Activated naive CD8-positive, alpha-beta T cell treated with anti-CD3 and anti-CD28 coated beads for 36 hours (primary cell): ENCODE measurements at places on chromosomes 3 and 15.

DNA sequence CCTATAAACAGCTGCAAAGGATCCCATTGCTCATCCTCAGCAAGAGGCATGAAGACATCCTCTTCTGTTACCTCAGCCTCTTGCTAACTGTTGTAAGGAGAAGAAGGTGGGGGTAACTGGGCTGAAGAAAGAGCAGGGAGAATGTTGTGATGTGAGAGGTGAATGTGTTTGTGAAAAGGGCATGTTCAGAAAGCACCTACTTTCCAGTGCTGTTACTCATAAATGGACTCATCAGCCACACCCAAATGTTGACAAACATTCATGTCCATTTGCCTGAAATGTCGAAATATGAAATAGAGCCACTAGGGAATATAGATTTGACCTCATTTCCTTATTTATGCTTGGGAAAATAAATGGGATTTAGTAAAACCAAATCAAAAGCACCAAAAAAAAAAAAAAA, 12.6 kb downstream of the SLC24A1 start:
- H3K4me1 ChIP-seq, result peaks cover 24% of the 10 kb centered on the region
- no peak overlapping the region for H3K27ac ChIP-seq
- no peak overlapping the region for H3K4me3 ChIP-seq
- DNase-seq, result no peak
- no peaks in the 10 kb centered on the region for H3K36me3 ChIP-seq

DNA sequence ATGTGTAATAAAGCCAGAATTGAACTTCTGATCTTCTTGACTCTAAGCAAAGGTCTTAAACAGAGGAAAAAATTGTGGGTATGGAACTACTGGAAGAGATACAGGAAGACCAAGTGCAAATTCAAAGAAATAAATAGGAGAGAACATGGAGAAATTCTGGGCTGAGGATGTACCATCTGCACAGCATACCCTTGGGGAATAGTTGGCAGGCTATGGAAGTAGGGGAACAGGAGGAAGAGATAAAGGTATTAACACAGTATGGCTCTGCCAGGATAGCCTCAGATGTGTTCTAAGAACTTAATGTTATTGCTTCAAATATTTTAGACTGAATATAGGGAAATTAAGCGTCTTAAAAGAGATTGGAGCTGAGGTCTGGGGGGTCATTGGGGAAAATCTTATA, 485.4 kb downstream of the CNTN3 start:
- H3K4me3 ChIP-seq, result no peak overlapping the region
- DNase-seq, result no peak
- no peaks in the 10 kb centered on the region for H3K4me1 ChIP-seq
- no peaks in the 10 kb centered on the region for H3K27me3 ChIP-seq
- no peak overlapping the region for H3K27ac ChIP-seq

DNA sequence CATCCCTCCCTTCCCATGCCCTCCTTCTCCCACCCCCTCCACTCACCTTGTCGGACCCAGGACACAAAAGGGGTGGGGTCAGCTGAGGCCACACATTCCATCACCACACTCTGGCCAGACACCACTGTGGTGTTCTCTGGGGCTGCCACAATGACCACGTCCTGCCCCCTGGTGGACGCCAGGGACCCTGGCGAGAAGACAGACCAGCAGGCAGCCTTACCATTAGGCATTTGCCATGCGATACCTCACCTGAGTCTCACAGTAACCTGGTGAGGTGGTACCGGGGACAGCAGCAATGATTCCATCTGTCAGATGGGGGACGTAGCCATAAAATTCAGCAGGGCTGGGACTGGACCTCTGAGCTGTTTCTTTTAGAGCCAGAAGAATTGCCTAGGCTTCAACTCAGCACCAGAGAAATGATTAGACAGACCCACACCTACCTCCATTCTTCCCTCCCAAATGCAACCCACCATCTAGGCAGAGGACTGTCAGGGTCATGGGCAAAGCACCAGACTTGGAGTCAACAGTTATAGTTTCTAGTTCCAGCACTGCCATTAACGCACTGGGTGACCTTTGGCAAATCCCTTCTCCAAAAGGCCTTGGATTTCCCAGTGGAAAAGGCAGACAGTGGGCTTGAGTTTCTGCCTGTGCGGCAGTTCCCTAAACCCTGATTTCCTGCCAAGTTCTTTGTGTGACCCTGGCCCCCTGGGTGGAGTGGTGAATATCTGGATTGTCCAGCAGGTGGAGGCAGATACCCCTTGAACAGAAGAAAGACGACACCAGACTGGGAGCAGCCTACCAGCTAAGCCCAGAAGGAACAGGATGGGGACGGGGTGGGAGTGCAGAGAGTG, 21.8 kb downstream of the IGDCC4 start:
- peaks cover 9% of the 10 kb centered on the region for H3K4me1 ChIP-seq
- H3K36me3 ChIP-seq, result no peaks in the 10 kb centered on the region
- H3K27me3 ChIP-seq, result peaks cover 60% of the 10 kb centered on the region

DNA sequence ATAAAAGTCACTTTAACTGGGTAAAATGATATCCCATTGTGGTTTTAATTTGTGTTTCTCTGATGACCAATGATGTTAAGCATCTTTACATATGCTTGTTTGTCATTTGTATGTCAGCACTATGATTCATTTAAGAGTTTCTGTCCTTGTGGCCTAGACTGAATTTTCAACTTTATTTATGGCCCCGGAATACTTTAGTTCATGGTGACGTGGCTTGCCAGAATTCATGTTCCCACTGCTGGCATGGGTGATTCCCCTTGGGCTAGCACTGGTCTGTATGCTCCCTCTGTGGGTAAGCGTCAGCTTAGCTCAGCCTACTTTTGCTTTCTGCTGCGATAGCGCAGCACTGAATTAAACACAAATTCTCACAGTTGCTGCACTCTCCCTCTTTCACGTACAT, 436.3 kb upstream of the SGO1 start:
- peaks cover 4% of the 10 kb centered on the region for H3K36me3 ChIP-seq
- H3K27ac ChIP-seq, result no peak overlapping the region
- H3K4me1 ChIP-seq, result no peaks in the 10 kb centered on the region
- H3K27me3 ChIP-seq, result no peaks in the 10 kb centered on the region
- DNase-seq, result no peak
- no peak overlapping the region for H3K4me3 ChIP-seq

DNA sequence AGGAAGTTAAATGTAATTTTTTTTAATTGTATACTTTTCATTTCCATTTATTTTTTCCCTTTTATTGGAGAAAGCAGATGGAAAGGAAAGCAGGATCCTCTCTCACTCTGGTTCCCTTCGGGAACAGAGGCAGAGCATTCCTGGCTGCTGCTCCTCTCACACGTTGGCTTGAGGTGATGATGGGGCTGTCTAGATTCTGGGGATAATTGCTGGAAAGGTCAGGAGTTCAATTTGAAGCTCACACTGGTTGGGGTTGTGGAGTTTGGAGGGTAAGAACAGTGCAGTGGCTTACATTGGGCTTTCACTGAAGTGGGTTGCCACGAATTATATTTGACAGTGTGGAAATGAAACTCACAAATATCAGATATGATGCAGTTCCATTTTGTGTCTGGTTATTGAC, 57.6 kb downstream of the RARB start:
- no peak overlapping the region for H3K27ac ChIP-seq
- DNase-seq, result no peak
- no peaks in the 10 kb centered on the region for H3K36me3 ChIP-seq
- H3K27me3 ChIP-seq, result peaks cover 11% of the 10 kb centered on the region
- H3K4me3 ChIP-seq, result no peak overlapping the region
- H3K4me1 ChIP-seq, result no peaks in the 10 kb centered on the region

- no peak overlapping the region for H3K4me3 ChIP-seq
- no peak for DNase-seq
- H3K27ac ChIP-seq, result no peak overlapping the region
- no peaks in the 10 kb centered on the region for H3K36me3 ChIP-seq
These were observed 220.3 kb downstream of the ATP8B4 start for GRCh38 chr15:49898575-49899283.
